ENCODE measurements at places on chromosomes 13 and 19.

DNA sequence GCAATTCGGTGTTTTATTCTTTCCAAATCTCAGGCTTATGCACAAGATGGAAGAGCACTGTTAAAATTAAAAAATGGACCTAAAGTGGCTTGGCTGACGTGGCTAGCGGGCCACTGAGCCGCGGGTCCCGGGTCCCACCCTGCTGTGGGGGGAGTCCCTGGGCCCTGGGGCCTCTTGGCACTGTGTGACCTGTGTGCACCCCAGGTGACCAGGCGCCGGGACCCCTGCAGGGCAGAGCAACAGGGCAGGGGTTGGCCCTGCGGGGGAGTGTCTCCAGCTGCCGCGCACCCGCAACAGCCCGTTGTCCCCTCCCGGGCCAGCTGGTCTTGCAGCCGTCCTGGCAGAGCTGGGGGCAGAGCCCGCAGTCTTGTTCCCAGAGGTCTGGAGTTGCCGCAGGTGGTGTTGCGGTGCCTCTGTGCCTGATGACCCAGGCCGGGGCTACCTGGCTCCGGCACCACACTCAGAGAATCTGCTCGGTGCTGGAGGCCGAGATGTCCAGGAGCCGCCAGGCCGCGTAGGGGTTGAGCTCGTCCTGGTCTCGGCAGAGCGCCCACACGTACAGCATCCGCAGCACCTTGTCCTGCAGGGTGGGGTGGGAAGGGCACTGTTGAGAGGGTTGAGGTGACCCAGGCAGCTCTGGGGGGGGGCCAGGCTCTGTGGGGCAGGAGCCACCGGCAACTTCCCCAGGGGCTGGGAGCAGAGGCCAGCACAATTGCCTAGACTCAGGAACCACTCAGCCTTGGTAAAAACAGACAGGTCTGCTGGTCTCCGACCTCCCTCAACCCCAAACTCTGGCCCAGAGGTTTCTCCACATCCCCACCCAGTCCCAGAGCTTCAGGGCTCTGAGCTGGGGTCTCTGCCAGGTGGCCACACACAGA lies 1.0 kb upstream of the CTXN1 start:
- no peak for DNase-seq

DNA sequence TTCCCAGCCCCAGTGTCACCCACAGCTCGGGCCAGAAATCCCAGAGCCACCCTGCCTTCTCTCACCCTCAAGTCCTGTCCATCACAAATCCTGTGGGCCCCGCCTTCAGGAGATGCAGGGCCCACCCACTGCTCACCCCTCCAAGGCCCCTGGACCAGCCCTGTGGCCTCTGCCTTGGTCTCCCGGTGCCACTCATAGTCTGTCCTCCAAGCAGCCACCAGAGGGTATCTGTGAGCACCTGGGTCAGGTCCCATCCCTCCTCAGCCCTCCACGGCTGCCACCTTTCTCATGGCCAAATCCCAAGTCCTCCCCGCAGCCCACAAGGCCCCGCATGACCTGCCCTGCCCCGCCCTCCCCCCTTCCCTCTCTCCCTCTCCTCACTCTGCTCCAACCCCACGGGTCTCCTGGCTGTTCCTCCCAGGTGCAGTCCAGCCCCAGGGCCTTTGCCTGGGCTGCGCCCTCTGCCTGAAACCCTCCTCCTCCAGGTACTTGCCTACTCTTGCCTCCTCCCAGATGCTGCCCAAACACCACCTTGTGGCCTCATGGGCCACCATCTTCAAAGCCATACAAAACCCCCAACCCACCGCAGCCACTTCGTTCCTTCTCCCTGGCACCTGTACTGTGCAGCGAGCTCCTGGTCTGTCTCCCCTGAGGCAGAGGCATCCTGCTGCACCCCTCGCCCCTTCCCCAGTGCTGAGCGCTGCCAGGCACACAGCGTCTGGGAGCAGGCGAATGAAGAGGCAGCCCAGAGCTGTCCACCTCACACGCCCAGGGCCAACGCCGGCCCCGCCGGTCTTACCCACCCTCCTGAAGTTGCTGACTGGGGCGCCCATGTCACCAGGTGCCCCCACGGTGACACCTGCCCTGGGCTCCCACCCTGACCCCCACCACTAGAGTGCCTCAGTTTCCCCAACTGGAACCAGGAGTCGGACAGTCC lies 13.2 kb upstream of the UQCR11 start:
- no peak for DNase-seq

GRCh38 chr19:31890230-31890629 lies 455.2 kb upstream of the ZNF507 start:
- DNase-seq: no peak

DNA sequence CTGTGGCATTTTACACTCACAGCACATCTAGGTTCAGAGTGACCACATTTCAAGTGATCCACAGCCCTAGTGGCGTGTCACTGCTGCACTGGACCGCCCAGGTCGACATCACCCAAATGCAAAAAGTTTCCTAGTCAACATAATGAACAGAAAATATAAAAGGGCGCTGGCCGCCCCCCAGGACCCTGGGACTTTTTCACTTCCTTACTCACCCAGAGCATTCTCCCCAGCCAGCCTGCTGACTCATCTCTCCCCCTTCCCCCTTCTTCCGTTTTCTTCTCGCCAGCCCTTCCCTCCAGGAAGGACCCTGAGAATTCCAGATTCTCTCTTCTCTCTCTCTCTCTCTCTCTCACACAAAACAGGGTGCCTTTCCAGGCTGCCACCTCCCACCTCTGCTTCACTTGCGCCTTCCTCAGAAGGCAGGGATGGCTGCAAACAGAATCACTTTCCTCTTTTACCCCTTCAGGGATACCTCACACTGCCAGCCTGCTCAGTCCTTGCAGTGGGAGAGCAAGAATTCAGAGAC lies 21.0 kb upstream of the GRWD1 start:
- no peak for DNase-seq

DNA sequence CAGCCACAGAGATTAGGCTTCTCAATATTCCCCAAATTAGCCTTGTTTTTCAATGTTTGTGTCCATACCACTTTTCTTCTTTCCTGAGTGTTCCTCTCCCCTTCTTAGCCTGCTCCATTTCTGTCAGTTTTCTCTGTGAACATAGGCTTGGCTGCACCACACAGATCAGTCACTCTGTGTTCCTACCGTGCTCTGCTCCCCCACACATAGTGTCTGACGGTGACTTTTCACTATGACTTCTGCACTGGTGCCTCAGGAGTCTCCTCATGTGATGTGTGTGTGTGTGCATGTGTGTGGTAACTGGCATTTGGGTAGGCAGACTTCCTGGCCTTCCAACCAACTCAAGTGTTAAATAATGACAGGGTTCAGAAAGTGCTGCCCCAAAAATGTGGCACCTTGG lies 47.9 kb upstream of the MYCBP2 start:
- DNase-seq: no peak

GRCh38 chr19:435056-435706 lies 25.7 kb downstream of the SHC2 start:
- DNase-seq: no peak

DNA sequence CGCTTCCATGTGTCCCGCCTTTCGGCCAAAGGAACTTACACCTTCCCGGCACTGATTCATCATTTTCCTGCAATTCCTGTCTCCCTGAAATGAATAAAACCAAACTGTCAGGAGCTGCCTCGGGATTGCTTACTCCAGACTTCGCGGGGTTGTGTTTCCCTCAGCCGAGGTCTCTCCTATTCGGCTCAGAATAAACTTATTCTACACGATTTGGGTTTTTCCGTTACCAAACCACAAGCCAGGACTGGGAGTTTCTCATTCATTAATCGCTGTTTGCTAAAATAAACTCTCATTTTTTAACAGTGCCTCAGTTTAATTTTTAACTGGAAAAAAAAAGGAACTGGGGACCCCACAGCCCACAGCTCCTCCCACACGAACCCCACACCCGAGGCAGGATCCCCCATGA lies 667 bp downstream of the ZNF878 start:
- no peak for DNase-seq

GRCh38 chr19:16320987-16321386 lies 3.6 kb upstream of the KLF2 start:
- DNase-seq: no peak

- DNase-seq: no peak
Measured at GRCh38 chr13:107097916-107098315, 530.0 kb upstream of the ARGLU1 start.

- no peak for DNase-seq
Measured at GRCh38 chr19:53892981-53893325, 11.0 kb downstream of the PRKCG start.

DNA sequence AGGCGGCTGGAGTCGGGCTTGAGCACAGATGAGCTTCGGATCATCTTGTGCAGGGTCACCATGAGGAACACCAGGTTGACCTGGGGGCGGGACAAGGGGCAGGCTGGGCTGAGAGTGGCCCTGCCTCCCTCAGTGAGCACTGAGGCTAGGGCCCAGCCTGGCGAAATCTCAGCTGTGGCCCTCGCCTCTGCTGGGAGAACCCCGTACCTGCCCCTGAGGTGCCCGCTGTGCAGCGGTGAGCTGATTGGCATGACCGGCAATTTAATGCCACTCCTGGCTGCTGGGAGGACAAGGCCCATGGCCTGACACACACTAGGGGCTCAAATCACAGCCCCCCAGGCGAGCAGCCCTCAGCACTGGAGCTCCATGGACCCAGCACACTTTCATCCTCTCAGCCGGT lies 19.7 kb upstream of the ASF1B start:
- no peak for DNase-seq

DNA sequence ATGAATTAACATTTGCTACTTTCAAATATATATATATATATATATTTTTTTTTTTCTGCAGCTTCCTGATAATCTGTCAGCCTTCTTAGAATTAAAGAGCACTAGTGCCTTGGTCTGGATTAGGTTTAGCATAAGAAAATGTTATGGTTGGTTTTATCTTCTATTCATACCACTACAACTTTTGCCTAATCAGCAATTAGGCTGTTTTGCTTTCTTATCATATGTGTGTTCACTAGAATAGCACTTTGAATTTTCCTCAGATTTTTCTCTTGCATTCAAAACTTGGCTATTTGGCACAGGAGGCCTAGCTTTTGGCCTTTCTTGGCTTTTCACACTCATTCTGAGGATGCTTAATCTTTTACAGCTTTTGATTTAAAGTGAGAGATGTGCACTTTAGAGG lies 1468.1 kb downstream of the PCDH9 start:
- no peak for DNase-seq

- no peak for DNase-seq
Measured at GRCh38 chr19:47490847-47491246, 6.8 kb upstream of the KPTN start.

DNA sequence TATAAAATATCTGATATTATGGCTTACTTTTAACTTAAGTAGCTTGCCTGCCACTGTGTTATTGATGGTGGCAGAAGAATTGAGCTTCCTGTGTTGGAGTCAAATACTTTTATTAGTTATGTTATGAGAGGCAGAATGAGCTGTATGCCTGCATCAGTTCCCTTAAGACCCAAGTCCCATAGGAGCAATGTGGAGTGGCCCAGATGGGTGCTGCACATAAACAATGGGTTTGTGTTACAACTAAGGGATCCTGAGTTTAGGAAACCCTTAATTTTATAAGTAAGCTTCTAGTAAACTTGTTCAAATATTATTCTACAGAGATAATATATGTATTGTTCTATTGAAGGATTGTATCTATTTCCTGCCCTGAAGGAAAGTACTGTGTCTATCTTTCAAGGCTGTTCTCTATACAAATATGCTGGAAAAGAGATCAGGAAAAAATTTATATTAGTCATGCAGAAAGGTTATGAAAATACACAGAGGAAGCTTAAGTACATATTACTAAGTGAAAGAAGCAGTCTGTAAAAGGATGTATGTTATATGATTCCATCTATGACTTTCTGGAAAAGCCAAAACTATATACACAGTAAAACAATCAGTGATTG lies 2018.0 kb upstream of the PCDH20 start:
- no peak for DNase-seq

- DNase-seq: no peak
Measured at GRCh38 chr13:80336370-80336769, 4.6 kb downstream of the SPRY2 start.

GRCh38 chr13:62173958-62174357 lies 758.3 kb upstream of the PCDH20 start:
- DNase-seq: no peak

- no peak for DNase-seq
Measured at GRCh38 chr19:49536921-49537462, 9.2 kb downstream of the RCN3 start.

DNA sequence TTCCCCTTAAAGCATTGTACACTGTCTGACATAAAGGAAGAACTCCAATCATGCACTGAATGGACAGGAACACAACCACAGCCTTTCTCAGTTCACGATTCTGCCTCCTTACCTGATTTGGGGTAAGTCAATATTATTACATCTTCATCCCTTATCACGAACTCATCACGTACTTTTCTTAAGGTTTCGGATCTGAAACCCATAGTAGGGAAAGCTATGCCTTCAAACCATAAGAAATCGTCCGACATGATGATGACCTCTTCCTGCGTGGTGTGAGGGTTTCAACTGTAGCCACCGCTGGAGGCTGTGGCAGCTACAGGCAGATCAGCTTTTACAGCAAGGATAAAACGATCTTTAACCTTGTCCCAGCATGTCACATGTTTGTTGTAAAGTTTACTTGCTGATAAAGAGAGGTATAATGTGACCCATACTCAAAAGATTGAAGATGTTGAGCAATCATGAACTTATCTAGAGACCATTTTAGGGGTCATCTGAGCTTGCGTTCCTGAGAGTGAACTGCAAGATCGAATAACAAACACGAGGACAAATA lies at the start of gene SULT2A1:
Gene SULT2A1, minus strand, starts transcription at position 306 of the 550 bp plus-strand sequence. Its CDS starts 58 bp downstream, at position 248.
- DNase-seq: no peak
